Upper lobe of left lung (tissue), 6 donors: ENCODE measurements at places on chromosomes 2 and 18. TPM values are rescaled to one million over a fixed set of nuclear protein-coding genes. Genes with fewer than 3 reads are reported as not detected.

Gene ZNF521
- 4.7 TPM for total RNA-seq

Gene ANKRD62
- total RNA-seq: 0.30 TPM

- no peaks in the 10 kb centered on the region for H3K4me1 ChIP-seq
- no peaks in the 10 kb centered on the region for H3K36me3 ChIP-seq
- H3K27me3 ChIP-seq: no peaks in the 10 kb centered on the region
- H3K4me3 ChIP-seq: no peak overlapping the region
- H3K27ac ChIP-seq: no peak overlapping the region
- DNase-seq: no peak
Observed at GRCh38 chr18:32252141-32252860, 62.5 kb downstream of the MEP1B start.

Gene PRKAG3
- total RNA-seq: not detected

GRCh38 chr2:211477537-211478275 is 921.3 kb downstream of the CPS1 start:
- H3K4me3 ChIP-seq: no peak overlapping the region
- no peaks in the 10 kb centered on the region for H3K36me3 ChIP-seq
- no peak overlapping the region for H3K27ac ChIP-seq
- no peaks in the 10 kb centered on the region for H3K4me1 ChIP-seq

Gene ARHGEF33
- 0.37 TPM for total RNA-seq

Gene RUFY4
- 0.22 TPM for total RNA-seq

Gene COL5A2
- total RNA-seq: 24.8 TPM

- H3K27ac ChIP-seq: no peak overlapping the region
- H3K4me1 ChIP-seq: no peaks in the 10 kb centered on the region
- no peak for DNase-seq
Observed at GRCh38 chr2:225276207-225276606, 123.3 kb upstream of the NYAP2 start.

Gene NEU4
- total RNA-seq: not detected

Gene SAG
- total RNA-seq: not detected

DNA sequence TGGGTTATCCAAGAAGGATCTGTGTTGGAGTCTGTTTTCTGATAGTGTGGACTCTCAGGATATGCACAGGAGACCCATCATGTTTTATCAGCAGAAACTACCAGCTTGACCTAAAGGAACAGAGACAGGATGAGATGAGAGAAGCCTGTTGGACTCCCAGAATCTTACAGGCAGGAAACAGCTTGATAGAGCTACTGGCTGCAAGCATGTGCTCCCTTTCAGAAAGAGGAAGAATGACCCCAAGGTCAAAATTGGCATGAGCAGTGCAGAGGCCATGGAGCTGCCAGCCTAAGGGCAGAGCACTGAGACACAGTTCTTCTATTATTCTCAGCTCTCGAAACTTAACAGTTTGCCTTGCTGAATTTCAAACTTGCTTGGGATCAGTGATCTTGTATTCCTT is 135.2 kb upstream of the NFATC1 start:
- H3K4me1 ChIP-seq: no peaks in the 10 kb centered on the region
- peaks cover 4% of the 10 kb centered on the region for H3K36me3 ChIP-seq
- no peaks in the 10 kb centered on the region for H3K27me3 ChIP-seq
- H3K27ac ChIP-seq: no peak overlapping the region

GRCh38 chr18:50079571-50080295 is 115.2 kb downstream of the MYO5B start:
- no peaks in the 10 kb centered on the region for H3K27me3 ChIP-seq
- no peaks in the 10 kb centered on the region for H3K4me1 ChIP-seq
- no peak overlapping the region for H3K27ac ChIP-seq
- peak; percentile 28 for DNase-seq
- H3K4me3 ChIP-seq: no peak overlapping the region

DNA sequence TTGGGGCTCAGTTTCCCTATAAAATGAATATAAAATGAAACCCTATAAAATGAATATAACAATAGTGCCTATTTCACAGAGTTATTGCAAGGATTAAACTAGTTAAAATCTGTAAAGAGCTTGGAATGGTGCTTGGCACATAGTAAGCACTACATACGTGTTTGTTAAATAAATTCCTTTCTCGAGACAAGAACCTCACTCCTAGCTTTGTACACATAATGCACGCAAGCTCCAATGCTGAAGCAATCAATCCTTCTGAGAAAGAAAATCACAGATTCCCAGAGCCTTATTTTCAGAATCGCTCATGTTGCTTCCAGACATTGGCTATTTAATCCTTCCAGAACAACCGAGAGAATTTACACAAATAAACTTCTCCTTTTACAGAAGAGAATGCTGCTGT is 440.9 kb downstream of the IRS1 start:
- no peak overlapping the region for H3K27ac ChIP-seq
- no peaks in the 10 kb centered on the region for H3K27me3 ChIP-seq
- H3K36me3 ChIP-seq: no peaks in the 10 kb centered on the region
- DNase-seq: no peak

Gene CCDC74A
- 10.3 TPM for total RNA-seq

GRCh38 chr2:178282075-178282815 is 87.9 kb downstream of the OSBPL6 start:
- H3K4me1 ChIP-seq: peaks cover 8% of the 10 kb centered on the region
- no peaks in the 10 kb centered on the region for H3K36me3 ChIP-seq
- no peak overlapping the region for H3K4me3 ChIP-seq

Gene GALNT14
- total RNA-seq: 1.4 TPM

Gene MARCO
- 338 TPM for total RNA-seq

Gene ADGRF3
- 0.49 TPM for total RNA-seq

- H3K36me3 ChIP-seq: no peaks in the 10 kb centered on the region
- no peak overlapping the region for H3K4me3 ChIP-seq
- peaks cover 17% of the 10 kb centered on the region for H3K4me1 ChIP-seq
- no peak for DNase-seq
- no peaks in the 10 kb centered on the region for H3K27me3 ChIP-seq
Observed at GRCh38 chr2:197513915-197514314, 2.0 kb upstream of the MOB4 start.

- no peaks in the 10 kb centered on the region for H3K4me1 ChIP-seq
- H3K4me3 ChIP-seq: no peak overlapping the region
- no peaks in the 10 kb centered on the region for H3K27me3 ChIP-seq
- no peaks in the 10 kb centered on the region for H3K36me3 ChIP-seq
- H3K27ac ChIP-seq: no peak overlapping the region
Observed at GRCh38 chr2:164015328-164016123, 279.7 kb upstream of the FIGN start.

Gene C2orf78
- total RNA-seq: not detected

DNA sequence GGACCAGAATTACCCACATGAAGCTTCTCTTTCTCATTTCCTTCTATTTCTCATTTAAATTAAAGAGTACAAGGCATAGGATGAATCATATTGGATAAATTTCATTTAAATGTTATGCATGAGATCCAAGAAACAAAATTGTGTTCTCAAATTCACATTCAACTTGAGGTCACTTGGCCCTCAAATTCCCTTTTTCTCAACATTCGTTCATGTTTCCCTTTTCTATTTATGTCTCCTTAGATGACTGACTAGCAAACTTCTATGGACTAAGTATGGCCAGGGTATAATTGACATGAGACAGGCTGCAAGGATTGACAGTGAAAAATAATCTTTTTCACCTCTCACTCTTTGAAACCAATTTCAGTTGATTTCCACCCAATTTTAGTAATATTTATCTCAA is 4.0 kb upstream of the LDLRAD4 start:
- no peak for DNase-seq
- H3K4me1 ChIP-seq: peaks cover 23% of the 10 kb centered on the region
- H3K4me3 ChIP-seq: no peak overlapping the region
- H3K36me3 ChIP-seq: no peaks in the 10 kb centered on the region
- no peaks in the 10 kb centered on the region for H3K27me3 ChIP-seq

DNA sequence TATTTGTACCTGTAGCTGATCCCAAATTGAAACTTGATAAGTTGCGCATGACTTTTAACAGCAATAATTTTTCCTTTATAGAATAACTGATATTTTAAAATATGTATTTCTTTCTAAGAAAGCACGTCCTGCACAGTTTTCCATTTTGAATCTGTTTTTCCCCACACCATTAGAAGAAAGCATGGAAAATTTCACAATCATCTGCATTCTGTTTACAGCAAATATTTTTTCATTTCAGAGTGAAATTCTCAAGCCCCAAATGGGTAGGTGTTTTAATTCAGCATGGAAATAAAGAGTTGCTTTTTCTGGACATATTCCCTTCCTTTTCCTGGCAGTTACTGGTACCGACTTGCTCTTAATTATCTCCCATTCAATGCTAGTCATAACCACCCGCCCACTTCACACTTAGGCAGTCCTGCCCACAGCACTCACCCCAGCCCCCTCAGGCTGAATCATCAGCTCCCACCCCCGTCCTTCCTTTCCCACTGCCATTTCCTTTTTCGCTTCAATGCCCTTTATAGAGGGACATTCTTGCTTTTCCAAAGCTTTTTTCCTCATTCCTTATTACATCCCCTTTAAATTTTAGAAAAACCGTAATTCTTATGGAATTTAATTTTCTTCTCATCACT is 89.2 kb upstream of the GLS start:
- peaks cover 23% of the 10 kb centered on the region for H3K4me1 ChIP-seq
- H3K27ac ChIP-seq: no peak overlapping the region
- no peaks in the 10 kb centered on the region for H3K36me3 ChIP-seq
- DNase-seq: peak; percentile 60

Gene UGT1A8
- not detected for total RNA-seq

- H3K4me1 ChIP-seq: no peaks in the 10 kb centered on the region
- no peak overlapping the region for H3K4me3 ChIP-seq
- no peaks in the 10 kb centered on the region for H3K36me3 ChIP-seq
- no peak overlapping the region for H3K27ac ChIP-seq
Observed at GRCh38 chr2:55743583-55743982, 49.9 kb upstream of the PNPT1 start.

DNA sequence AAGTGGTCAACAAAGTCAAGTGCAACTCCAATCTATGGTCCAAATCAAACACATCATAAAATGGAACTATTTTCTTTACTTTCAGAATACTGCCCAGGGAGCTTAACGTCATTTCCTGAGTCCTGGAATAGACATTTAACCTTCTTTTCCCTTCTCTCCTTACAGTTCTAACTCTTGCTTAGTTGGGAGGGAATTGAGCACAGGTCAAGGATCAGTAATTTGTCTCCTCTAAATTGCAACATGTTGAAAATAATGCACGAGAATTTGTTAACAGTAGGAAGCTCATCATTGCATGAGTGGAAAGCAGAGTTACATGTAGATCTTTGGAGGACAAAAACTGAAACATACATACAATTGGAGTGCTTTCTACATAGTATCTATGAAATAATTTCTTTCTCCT is 87.7 kb downstream of the MEP1B start:
- H3K4me1 ChIP-seq: no peaks in the 10 kb centered on the region
- H3K27ac ChIP-seq: no peak overlapping the region
- no peaks in the 10 kb centered on the region for H3K36me3 ChIP-seq
- H3K4me3 ChIP-seq: no peak overlapping the region
- no peak for DNase-seq

DNA sequence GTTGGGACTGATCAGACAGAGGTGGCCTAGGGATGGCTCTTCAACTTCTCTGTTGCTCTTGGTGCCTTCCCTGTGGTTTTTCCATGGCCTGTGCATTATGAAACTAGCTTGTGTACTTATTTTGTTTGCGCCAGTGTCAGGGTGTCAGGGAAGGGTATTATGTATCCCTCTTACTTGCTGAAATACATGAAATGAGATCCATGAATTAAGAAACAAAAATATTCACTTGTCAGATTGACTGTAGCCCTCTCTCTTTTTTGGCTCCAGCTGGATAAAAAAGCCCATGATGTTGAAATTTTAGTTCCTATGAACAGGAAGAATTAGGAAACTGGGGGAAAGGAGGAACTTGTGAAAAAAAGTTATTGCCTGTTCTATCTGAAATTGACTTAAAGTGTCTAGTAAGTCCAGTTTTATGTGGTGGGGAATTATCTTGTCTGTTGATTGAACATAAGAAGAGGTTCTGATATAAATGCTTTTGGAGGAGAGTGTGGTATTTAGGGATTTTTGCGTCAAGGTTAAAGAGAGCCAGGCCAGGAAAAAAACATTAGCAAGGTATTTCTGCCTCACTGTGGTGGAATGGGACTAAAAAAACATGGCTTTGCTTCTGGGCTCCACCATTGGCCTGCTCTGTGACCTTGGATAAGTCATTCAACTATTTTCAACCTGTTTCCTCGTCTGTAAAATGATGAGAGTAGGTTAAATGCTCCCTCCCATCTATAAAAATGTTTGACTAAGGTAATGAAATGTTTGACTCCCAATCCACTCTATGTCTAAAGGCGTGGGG is 12.0 kb downstream of the UGP2 start:
- H3K4me1 ChIP-seq: peaks cover 52% of the 10 kb centered on the region
- no peaks in the 10 kb centered on the region for H3K27me3 ChIP-seq
- DNase-seq: no peak
- peak overlapping the region; percentile 16 for H3K27ac ChIP-seq
- no peaks in the 10 kb centered on the region for H3K36me3 ChIP-seq
- H3K4me3 ChIP-seq: no peak overlapping the region

DNA sequence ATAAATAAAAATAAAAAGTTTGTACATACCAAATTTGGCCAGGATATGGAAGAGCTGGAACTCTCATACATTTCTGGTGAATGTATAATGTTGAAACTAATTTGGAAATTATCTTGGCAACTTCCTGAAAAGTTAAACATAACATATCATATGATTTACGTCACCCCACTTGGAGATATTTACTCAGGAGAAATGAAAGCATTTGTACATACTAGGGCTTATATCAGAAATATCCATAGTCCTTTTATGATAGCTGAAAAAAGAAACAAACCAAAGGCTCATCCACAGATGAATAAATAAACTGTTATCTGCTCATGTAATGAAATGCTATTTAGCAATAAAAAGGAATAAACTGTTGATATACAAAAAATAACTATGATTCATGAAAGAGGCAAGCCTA is 318.2 kb upstream of the NRXN1 start:
- no peaks in the 10 kb centered on the region for H3K36me3 ChIP-seq
- no peak overlapping the region for H3K27ac ChIP-seq
- no peaks in the 10 kb centered on the region for H3K4me1 ChIP-seq
- no peaks in the 10 kb centered on the region for H3K27me3 ChIP-seq
- DNase-seq: no peak
- no peak overlapping the region for H3K4me3 ChIP-seq

GRCh38 chr2:204321027-204321800 is 224.1 kb upstream of the PARD3B start:
- H3K4me1 ChIP-seq: peaks cover 6% of the 10 kb centered on the region
- no peak overlapping the region for H3K27ac ChIP-seq
- no peak for DNase-seq
- H3K36me3 ChIP-seq: no peaks in the 10 kb centered on the region

Gene SLC23A3
- total RNA-seq: 0.33 TPM

DNA sequence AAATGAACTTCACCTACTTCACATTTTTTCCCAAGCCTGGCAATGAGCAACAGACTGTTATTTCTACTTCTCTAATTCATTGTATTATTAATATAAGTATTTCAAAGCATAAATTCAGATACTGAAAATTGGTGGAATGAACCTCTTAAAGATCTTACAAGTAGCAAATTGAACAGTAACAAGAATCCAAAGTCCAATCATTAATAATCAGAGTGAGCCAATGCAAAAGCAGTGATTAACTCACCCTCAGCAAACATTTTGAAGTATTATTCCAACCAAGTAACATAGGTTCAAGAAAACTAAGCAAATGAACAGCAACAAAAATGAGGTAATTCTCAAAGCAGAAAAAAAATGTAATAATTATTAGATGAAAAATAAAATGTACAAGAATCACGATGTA is 288.1 kb upstream of the ZC3H15 start:
- DNase-seq: no peak
- no peak overlapping the region for H3K4me3 ChIP-seq
- H3K36me3 ChIP-seq: no peaks in the 10 kb centered on the region
- H3K27ac ChIP-seq: no peak overlapping the region

Gene IL36B
- not detected for total RNA-seq

Gene TFCP2L1
- 37.7 TPM for total RNA-seq

Gene TNP1
- total RNA-seq: not detected
